A549 (cell line): ENCODE measurements at places on chromosomes 2 and 18.
A peak's percentile ranks its signal among the peaks of the same experiment; 100 is the strongest.

GRCh38 chr18:23824669-23825068, 135.4 kb downstream of the LAMA3 start:
- no peak for DNase-seq

GRCh38 chr2:188089901-188090300, 201.8 kb upstream of the GULP1 start:
- no peak for DNase-seq

GRCh38 chr2:40915651-40916050, 463.8 kb upstream of the SLC8A1 start:
- DNase-seq: no peak

- DNase-seq: no peak
These were observed 173.9 kb downstream of the SUCLG1 start for GRCh38 chr2:84285056-84285747.

DNA sequence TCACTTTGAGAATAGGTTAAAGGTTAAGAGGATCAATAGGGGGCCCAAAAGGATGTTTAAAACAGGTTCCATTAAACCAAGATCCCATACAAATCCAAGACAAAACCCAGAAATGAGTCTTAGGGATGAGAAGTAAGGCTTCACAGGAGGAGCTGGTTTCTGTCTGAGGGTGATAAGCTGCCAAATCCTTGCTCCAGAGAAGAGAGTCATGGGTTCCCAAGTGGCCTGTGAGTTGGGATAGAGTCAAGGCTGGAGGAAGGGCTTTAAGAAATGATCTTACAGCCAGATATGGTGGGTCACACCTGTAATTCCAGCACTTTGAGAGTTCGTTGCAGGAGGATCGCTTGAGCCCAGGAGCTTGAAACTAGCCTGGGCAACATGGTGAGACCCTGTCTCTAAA, 40.2 kb upstream of the LCLAT1 start:
- no peak for DNase-seq

- no peak for DNase-seq
These were observed 25.4 kb upstream of the HS6ST1 start for GRCh38 chr2:128344101-128344500.

GRCh38 chr2:158395166-158395565, 61.4 kb downstream of the CCDC148 start:
- DNase-seq: no peak

GRCh38 chr2:33205693-33206434, 259.1 kb downstream of the LTBP1 start:
- no peak for DNase-seq

DNA sequence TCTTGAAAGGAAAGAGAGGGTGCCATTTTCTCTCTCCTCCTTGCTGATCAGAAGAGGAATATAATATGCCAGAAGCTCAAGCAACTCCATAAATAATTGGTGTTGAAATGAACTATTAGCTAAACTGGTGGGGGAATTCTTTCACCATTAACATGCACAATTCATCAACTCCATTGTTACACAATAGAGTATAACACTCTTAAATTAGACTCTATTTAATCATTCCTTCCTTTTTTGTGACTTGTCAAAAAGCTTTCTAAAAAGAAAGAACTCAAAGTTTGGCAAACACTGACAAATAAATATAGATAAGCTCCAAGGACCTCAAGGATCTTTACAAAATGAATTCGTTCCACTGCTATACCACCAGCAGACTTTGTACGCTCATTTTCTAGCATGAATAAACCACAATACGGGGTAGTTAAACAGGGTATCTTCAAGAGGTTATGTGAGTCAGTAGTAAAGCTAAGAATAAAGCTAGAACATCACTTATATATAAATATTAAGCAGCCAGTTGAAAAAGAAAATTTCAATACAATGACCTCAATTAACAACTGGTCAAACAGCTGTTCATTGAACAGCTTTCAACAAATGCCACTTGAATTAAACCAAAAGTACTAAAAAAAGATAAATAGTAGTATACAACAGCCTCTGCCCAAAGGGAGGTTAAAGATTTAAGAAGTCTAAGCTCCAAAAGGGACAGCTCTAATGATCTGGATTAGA, 6.4 kb downstream of the TRAK2 start:
- no peak for DNase-seq

DNA sequence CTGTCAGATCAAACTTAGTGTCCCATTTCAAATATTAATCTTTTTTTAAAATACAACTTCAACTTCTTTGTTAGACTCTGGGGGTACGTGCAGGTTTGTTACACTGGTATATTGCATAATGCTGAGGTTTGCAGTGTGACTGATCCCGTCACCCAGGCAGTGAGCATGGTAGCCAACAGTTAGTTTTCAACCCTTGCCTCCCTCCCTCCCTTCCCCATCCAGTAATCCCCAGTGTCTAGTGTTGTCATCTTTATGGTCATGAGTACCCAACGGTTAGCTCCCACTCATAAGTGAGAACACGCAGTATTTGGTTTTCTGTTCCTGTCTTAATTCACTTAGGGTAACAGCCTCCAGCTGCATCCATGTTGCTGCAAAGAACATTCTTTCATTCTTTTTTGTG, 23.9 kb downstream of the NOL10 start:
- DNase-seq: no peak

DNA sequence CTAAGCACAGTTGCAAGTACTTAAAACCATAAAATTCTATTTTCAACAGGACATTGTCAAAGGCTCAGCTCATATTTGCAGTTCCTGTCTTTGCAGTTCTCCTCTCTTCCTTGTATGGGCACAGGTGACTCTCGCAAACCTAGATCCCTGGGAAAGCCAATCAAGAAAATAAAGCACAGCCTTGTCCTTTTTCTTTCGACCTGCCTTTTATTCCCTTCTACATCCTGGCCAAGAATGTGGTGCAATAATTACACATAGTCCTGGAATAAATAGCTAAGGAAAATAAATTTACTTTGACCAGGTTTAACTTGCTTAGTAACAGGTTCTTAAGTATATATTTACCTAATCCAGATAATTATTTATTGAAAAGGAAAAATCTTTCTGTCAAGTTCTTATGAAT, 20.2 kb downstream of the ATG16L1 start:
- DNase-seq: no peak

GRCh38 chr2:219025637-219026585, 15.4 kb downstream of the CFAP65 start:
- no peak for DNase-seq

GRCh38 chr2:128691526-128691925, 372.9 kb upstream of the HS6ST1 start:
- DNase-seq: no peak

DNA sequence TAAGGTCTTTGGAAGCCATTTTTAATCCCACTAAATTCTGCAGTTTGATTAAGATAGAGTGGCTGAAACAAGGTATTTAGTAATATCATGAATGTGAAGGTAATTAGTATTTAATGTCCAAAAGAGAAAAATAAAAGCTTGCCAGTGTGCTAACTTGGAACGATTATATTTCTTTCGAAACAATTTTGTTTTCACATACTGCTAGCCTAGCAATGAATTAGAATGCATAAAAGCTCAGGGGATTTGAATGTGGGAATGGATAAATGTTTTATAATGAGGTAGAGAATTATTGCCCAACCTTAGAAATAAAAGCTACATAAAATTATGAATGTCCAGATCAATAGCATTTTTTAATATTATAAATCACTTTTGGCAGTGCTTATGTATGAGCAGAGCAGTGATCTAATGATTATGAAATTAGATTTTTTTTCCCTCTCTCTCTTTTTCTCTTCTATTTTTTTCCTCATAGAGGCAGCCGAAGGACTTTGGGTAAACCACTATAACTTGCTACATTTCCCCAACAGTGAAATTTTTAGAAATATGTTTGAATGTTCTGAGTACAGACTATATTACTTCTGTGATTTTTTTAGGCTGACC, 75.5 kb downstream of the PLCL1 start:
- no peak for DNase-seq

- no peak for DNase-seq
These were observed 348.3 kb upstream of the DSEL start for GRCh38 chr18:67864677-67865340.

DNA sequence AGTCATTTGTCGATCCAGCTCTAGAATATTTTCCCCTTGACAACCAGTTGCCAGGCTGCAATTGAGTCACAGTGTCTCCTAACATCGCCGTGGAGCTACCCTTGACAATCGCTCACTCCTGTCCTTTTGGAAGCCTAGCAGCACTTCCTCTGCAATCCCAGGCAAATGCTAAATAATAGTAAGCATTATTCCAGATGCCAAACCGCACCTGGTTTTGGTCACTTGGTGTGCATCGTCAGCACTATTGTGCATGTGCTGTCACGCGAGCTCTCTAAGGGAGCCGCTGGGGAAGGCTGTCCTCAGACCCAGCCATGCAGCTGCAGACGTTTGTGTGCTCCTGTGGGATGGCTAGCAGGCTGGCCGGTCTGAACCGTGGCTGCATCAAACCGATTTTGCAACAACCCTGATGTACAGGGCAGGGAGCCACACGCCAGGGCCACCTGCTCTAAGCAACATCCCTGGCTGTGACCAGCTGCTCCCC, 549.5 kb upstream of the ID2 start:
- DNase-seq: no peak

DNA sequence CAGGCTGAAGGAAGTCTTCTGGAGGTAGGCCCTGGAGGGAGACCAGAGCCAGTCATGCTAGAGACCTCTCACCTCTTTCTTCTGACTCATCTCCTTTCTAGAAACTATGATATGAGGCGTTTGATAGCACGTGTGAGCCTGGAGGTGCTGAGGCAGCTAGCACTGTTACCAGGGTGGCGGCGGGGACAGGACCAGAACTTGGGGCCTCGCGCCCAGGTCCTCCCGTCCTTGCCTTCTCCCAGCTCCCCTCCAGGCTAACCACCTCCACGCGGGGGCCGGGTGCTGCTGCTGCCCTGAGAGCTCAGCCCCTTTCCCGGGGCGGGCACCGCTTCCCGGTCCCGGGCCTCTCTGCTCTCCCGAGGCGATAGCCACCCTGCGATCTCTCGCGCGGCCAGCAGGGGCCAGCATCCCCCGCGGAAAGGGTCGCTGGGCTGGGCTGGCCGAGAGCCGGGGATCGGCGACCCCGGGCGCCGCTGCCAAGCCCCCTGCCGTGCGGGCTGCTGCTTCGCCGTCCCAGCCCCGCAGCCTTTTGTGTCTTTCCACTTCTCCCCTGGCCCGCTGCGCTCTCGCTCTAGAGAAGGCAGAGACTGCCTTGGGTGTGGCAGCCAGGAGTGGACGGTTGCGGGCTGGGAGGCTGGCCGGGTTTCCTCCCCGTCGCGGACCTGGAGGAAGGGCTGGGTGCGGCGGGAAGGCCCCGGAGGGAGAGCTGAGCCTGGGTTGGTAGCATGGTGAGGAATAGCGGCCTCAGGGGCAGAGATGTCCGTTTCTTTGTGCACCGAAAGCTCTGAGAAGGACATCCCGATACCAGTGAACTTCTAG, 49.1 kb downstream of the TMEM17 start:
- DNase-seq: peak; percentile 79

GRCh38 chr2:16546128-16546754, 119.4 kb downstream of the CYRIA start:
- no peak for DNase-seq

GRCh38 chr2:104936527-104936926, 82.6 kb downstream of the POU3F3 start:
- DNase-seq: no peak

DNA sequence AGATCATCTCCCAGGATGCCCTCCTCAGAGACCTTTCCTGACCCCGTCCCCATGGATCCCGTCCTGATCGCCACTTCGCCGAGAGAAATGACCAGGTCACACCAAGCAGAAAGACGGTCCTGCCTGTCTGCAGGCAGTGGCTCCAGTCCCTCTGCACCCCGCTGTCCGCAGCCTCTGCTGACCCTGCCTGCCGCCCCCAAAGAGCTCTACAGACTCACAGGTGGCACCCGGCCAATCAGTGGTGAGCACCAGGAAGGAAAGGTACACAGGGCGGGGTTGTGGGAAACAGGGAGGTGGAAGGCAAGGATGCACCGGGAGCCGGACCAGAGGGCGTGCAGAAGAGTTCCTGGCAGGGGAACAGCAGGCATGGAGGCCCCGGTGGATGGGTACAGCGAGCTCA, 94.8 kb downstream of the NDUFA10 start:
- DNase-seq: no peak

GRCh38 chr18:61791031-61791430, 101.8 kb downstream of the RNF152 start:
- DNase-seq: no peak

- no peak for DNase-seq
These were observed 25.9 kb upstream of the FAHD2A start for GRCh38 chr2:95376311-95377215.
